SK-MEL-5 (cell line): ENCODE measurements at places on chromosomes 16 and 17. TPM values are rescaled to one million over a fixed set of nuclear protein-coding genes. Genes with fewer than 3 reads are reported as not detected.

DNA sequence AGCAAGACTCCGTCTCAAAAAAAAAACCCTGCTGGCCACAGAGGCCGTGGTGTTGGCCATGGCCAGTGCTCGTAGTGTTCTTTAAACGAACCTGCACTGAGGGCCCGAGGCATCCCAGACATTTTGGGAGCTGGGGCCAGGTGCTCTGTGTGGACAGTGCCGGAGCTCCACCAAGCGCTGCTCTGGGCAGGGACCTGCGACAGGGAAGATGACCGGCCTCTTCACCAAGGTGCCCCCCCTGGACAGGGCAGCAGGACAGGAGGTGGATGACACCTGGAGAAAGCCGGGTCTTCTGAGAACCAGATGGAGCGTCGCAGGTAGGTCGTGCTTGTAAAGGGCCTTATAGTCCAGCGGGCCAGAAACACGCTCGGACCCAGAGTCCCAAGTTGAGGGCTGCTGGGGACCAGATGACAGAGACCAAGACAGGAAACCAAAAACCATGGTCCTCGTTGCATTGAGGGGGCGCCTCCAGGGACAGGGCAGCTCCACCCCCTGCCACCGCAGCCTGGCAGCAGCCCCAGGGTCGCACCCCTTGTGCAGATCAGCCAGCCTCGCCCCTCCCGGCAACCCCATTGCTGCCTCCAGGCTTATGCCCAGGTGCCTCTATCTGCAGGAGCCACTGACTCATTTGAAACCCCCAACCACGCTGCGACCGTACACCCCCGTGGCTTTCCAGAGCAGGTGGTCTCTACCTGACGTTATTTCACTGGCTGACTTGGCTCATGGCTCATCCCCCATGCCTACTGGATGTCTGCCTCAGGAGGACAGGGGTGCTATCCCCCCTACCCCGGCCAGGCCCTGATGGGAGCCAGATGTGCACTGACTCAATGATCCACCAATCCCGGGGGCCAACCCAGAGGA is 4.2 kb upstream of the NTN3 start:
- DNase-seq = no peak

GRCh38 chr17:45355087-45355486 is 38.3 kb upstream of the MAP3K14 start:
- DNase-seq = peak; percentile 44

GRCh38 chr16:68756239-68756915 is 19.3 kb downstream of the CDH1 start:
- no peak for DNase-seq

- no peak for DNase-seq
Measured at GRCh38 chr16:83624429-83625120, 183.2 kb upstream of the HSBP1 start.

DNA sequence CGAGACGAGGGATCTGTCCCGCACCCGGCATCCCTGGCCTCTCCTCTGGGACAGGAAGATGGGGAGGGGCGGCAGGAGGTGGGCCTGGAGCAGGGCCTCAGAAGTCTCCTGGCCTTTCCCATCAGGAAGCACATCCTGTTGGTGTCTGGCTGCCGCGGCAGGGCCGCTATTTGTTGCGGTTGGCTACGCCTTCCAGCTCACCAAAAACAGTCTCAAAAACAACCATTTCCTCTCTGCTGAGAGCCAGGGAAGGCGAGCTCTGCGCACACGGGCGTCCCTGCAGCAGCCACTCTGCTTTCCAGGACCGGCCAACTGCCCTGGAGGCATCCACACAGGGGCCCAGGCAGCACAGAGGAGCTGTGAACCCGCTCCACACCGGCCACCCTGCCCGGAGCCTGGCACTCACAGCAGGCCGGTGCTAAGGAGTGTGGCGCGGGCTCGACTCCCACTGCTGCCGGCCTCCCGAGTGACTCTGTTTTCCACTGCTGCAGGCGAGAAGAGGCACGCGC is at the start of gene TMEM204:
TMEM204 (plus strand) TSS at position 224 of the 509 bp plus-strand sequence. CDS start 610 bp downstream, outside the sequence.
- no peak for DNase-seq

DNA sequence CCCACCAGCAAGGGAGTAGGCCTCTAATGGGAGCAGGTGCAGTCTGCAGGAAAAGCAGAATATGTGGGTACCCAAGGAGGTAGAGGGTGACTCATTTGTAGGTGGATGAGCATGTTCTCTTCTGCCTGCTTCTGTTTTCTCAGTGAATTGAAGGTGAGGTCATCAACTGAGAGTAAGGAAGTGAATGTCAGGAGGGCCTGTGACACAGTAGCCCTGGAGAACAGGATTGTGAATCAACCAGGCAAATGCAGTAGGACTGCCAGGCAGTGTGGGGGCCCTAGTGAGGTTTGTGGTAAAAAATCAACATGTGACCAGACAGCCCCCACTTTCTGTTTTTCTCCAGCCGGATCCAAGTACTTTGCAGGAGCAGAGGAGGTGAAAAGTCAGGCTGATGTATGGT is 150.5 kb upstream of the SOX9 start:
- no peak for DNase-seq

Gene TLCD3B
- not detected in 2 replicates for total RNA-seq

GRCh38 chr17:81491761-81492160 is 20.8 kb downstream of the ACTG1 start:
- no peak for DNase-seq

GRCh38 chr17:51010173-51010675 is 110.4 kb downstream of the SPAG9 start:
- peak; percentile 58 for DNase-seq
